ENCODE measurements at places on chromosomes 6 and 20.
A peak's percentile ranks its signal among the peaks of the same experiment; 100 is the strongest.

GRCh38 chr6:29847871-29848630 lies 20.4 kb downstream of the HLA-G start:
- peak; percentile 83 for DNase-seq

DNA sequence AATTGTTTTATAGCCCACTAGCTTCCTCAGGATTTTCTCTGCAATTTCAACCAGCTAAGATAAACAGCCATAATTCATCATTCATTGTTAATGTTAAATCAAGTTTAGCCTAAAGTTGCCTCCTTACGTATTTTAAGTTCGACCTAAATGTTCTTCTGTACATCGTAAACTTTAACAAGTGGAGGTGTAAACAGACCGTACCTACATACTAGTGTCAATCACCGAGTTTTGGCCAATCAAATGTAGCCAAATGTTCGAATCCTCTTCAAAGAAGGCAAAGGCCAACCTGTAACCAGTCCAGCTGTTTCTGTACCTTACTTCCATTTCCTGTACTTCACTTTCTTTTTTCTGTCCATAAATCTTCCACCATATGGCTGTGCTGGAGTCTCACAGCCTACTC lies 13.5 kb downstream of the MBOAT1 start:
- DNase-seq, result no peak

DNA sequence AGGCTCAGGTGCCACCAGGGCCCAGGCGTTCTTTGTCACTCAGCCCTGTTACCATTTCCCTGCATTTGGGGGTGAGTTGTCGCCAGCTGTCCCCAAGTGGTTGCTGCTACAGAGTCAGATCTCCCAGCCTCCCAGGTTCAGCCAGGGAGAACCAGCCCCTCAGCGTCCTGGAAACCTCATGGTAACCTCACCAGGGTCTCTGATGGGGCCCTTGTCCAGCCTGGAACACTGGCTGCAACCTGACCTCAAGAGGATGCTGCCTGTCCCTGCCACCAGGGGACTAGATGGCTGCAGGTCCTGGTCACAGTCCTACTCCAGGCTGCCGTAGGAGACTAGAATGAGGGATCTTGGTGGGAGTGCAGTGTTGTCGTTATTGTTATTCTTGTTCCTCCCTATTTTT lies 228.3 kb upstream of the PDE10A start:
- DNase-seq, result no peak

DNA sequence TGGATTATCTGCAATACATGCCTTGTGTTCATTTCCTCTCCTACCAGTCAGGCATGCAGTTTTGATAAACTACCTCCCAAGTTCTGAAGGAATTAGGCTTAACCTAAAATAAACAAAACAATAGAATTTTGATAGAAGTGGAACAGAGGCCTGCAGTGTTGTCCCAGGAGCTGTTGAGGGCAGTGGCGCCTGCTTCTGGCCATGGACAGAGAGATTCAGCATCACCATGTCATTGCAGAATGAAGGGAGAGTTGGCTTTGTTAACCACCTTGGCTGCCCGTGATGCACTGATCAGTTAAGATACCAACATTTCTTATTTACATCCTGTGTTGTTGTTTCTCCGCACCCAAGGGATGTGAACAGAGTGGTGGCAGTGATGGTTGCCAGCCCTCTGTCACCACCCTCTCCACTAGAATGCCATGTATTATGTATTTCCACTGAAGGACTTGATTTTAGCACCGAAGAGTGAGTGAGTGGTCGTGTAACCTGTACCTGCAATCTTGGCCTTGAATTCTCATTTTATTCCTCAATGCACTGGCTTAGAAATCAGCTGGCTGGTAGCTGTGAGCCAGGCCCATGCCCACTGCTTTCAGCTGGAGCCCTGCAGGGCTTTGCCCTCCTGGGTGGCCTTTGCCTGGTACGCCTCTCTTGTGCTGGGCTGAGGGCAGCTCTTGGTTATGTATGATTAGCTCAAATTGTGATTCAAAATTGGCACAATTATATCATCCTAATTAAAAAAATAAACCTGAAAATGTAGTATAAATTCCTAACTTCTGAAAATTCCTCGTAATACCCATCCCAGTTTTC lies 56.5 kb downstream of the SHLD1 start:
- DNase-seq, result no peak

DNA sequence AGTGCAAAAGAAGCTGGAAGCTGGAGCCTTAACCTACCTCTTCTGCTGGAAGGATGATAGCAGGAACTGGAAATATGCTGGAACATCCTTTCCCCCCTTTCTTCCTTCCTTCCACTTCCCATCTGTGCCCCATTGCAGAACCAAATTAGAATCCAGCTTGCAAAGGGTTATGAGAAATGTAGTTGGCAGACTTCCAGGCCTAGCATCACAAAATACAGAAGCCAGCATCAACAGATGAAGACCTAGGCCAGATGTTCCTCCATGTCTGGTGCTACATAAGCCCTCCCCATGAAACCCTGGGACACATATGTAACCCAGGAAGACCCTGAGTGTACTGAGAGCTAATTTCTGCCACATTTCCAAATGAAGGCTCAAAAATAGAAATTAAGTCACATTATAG lies 40.0 kb upstream of the TFAP2B start:
- DNase-seq, result no peak
